ENCODE measurements at places on chromosomes 7 and 10.

- no peak for DNase-seq
These were observed 11.3 kb upstream of the TRPV6 start for GRCh38 chr7:142896741-142897379.

- DNase-seq, result no peak
These were observed 45.4 kb upstream of the C7orf33 start for GRCh38 chr7:148545172-148545571.

- DNase-seq, result no peak
These were observed 34.0 kb downstream of the MINDY4 start for GRCh38 chr7:30805081-30805691.

- DNase-seq, result no peak
These were observed 32.8 kb downstream of the LIMK1 start for GRCh38 chr7:74116356-74116755.

DNA sequence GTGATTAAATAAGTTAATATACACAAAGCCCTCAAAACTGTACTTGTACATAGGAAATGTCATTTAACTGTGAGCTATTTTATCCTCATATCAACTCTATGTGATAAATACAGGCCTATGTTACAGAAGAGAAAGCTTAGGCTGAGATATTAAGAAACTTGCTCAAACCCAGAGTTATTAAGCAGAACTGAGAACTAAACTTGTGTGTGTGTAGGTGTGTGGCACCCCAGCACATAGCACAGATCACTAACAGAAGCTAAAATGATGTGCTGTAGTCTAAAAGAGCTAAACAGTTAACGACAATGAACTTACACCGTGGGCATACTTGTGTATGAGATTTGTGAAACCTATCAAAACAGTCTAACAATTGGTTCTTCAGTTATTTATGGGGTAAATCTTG is 34.5 kb downstream of the MTPN start:
- no peak for DNase-seq

DNA sequence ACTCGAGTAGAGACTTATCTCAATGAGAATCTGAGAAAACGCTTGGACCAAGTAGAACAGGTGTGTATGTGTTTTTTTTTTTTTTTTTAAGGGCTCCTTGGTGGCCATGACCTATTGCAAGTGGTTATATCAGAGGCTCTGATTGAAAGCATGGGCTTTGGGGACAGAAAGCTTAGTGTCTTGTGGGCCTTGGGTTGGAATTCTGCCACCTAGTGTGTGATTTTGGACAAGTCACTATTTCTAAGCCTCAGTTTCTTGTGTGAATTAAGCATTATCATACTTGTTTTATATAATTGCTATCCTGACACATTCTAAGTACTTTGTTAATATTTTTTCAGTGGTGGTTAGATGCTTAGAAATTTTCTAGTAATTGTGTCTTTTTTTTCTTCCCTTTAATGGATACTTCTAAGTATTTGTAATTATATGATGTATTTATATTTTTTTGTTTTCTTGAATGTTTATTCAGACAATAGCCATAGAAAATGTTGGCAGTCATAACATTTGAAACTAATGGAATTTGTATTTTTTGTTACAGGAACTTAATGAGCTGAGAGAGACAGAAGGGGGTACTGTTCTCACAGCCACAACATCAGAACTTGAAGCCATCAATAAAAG is 33.1 kb downstream of the SMC3 start:
- peak; percentile 81 for DNase-seq

DNA sequence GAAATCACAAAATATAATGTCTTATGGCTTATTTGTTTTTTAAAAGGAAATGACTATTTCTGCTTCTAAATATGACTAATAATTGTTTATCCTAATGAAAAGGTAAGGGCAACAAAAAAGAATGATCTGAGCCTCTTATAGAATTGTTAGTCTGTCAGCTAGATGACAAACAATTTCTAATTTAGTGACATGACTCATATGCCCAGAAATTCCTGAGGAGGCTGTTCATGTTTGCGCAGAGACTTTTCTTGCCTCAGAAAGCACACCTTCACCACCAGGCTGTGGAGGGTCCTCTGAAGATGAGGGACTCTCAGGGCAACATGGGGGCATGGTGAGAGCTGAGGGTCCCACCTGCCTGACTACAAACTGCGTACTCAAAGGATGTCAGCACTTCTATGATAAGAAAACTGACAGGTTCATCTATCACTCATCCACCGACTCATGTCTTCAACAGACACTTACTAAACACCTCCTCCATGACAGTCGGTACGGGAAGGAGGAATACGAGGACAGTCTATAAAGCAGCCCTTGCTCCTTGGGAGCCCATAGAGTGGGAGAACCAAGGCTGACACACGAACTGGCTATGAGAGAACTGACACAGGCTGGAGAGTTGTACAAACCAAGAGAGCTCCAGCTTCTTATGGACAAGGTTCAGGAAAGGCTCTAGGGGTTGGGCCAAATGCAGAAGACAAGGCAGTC is 102.0 kb downstream of the PKD1L1 start:
- DNase-seq, result no peak

- peak; percentile 55 for DNase-seq
These were observed 47.4 kb downstream of the TNS3 start for GRCh38 chr7:47534322-47535034.

- no peak for DNase-seq
These were observed 131.2 kb downstream of the MPP7 start for GRCh38 chr10:28171468-28172222.

DNA sequence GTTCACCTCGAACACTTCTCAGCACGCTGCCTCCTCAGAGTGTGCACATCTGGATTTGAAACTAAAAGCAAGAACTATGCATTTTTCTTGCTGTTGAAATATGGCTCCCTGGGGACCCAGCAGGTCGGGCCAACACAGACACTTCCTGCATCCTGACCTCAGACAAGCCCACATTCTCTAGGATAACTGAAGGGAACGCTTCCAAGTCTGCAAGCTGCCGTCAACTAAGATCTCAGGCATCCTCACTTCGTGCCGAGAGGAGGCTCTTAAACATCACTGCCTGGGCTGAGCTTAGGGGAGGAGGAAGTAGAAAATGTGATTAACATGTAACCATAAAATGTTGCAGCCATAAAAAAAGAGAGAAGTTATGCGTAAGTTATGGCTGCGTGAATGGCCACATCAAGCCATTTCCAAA is 65.5 kb downstream of the PYROXD2 start:
- DNase-seq, result no peak

DNA sequence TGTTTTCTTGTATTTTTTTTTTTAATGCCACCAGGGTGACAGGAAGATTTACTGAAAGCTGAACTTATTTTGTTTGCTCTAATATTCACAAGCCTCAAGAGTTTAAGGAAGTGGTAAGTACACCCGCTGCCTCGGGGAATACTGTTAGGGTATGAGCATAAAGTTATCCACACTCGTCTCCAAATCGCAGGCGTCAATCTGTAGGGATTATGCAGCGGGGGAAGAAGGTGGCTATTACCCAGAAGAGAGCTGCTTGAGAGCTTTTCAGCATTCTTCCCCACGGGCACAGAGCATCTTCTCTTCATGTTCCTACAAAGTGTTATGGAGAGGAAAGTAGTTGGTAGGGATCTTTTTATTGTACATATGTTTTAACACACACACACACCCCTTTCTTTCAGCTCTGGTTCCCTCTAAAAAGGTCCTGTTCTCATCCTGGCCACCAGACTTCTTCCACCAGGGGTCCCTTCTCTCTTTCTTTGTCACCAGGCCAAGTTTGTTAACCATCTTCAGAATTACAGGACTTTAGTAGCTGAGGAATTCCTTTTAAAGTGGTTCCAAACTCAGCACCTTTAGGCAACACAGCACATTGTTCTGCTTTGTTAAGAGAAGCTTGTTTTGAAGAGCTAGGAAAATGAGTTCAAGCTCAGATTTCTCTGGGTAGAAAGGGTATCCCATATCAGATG is 411.6 kb upstream of the GALNT17 start:
- peak; percentile 34 for DNase-seq

DNA sequence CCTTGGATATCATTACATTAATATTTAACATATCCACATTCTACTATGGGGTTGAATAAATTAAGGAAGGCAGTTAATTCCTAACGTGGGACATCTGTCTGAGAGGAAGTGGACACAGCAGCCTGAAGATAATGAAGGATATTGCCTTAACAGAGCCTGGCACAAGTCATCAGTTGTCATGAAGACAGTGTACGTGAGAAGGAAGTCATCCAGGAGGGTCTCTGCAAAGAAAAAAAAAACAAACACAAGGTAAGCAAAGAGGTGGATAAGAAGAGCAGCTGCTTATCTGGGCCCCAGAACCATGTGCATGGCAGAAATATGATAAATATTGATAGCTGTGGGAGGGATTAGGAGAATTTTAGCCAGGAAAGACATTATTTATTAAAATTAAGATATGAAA is 190.0 kb downstream of the RAPGEF5 start:
- no peak for DNase-seq

DNA sequence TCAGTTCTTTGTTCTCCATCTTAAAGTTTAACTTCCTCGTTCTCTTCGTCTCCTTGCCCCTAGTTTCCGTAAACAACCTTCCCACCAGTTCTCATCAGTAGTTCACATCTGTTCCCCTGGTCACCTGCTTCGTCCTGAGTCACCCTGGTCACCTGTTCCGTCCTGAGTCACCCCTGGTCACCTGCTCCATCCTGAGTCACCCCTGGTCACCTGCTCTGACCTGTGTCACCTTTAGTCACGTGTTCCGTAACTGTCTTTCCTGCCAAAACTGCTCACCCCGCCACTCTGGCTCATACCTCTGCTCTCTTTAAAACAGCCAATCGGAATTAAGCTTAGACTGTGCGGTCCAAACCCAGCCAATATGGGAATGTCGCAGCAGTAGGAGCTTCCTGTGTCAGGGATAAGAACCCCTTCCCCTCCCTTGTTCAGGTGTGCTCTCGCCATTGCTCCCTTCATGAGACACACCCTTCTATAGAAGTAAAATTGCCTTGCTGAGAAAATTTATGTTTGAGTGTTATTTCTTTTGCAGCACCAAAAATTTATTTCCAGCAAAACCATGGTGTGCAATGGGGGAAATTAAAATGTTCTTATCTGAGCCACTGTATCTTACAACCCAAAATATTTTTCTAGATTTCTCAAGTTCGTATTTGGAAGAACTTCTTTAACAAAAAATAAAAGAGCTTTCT is 112.2 kb downstream of the VIM start:
- DNase-seq, result no peak

DNA sequence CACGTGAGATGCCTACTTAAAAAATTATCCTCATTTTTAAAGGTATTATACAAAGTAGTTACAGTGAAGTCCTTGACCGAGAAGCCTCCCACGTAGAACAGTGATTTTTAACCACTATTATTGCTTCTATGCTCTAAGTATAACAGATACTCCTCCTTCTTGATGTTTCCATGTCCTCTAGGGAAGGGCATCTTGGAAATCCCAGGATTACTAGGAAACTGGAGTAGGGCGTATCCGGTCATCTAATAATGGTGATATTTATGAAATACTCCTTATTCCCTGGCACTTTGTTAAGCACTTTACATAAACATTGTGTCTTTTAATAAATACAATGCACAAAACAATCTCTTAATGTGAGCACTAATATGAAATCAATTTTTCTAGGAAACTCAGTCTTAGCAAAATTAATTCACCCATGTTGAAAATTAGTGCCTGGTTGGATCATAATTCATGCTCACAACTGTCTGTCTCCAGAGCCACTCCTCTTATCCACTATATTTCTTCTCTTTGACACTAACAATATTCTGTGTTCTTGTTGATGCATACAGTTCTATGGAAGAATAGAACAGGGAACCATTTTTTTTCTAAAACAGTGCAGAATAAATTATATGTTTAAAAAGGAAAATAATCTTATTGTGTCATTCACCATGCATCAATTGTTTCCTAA is 128.6 kb upstream of the SEMA3E start:
- DNase-seq, result no peak

DNA sequence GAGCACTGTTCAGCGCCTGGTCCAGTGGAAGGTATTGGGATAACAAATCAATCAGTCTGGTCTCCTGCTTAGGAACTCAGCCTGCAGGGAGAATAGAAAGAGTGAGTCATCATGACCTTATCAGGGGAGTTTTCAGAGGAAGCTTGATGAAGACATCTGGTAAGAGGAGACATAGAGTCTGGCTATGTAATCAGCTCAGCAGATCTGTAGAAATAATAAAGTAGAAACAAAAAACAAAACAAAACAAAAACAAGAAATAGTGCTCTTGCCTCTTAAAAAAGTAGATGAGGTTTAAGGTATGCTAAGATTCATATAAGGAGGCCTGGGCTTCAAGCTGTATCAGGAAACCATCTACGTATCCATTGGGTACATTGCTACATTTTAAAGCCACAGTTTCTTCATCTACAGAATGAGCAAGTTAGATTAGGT is 14.4 kb downstream of the TAS2R41 start:
- peak; percentile 20 for DNase-seq

DNA sequence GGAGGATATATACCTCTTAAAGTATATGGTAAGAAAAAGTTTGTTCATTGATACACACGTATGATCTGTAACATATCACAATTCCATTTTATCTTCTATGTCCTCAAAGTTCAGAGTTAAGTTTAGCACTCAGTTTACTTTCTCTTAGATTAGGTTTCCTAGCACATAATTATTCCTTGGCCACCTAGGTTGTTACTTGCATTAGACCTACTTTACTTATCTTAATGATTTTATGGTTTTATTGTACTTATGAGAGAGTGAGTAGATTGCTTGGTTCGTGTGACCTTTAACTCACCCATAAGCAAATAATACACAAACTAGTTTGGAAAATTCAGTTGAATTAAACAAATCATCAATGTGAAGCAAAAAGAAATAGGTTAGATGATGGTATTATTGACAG is 33.9 kb upstream of the SP4 start:
- DNase-seq, result no peak

DNA sequence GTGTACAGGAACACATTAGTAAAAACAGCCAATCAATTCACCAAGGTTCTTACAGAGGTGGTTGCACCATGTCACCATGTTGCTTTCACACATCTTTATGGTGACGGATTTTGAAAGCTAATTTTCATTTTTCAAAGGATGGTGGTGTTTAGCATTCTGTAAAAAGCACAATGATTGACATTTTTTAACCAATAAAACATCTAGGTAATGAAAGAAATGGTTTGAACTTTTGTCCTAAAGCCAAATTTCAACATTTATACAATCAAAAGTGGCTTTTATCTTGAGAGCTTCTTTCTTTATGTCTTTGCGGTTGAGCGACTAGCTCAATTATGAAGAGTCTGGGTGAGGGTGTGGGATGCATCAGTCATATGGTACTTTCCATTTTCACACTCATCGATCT is 94.4 kb downstream of the MALRD1 start:
- DNase-seq, result no peak

- DNase-seq, result no peak
These were observed 29.7 kb upstream of the PAX2 start for GRCh38 chr10:100715445-100716385.

DNA sequence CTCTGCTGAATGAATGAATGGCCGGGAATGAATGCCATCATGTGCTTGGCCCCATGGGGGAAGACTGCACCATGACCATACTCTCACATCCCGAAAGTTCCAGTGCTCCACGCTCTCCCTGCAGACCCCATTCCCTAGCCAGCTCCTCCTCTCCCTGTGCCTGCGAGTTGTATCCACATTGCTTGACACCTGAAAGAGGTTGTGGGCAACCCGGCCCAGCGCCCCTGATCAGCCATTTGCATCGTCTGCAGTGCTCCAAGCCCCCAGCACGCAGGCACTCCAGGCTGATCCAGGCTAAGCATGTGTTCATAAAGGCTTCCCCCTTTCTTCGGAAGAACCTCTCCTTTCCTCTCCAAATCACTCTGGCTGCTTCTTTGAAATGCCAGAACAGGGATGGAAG is 354.4 kb upstream of the MKI67 start:
- no peak for DNase-seq
